ENCODE measurements at places on chromosomes 7 and 10.

- DNase-seq, result no peak
These were observed 136.7 kb downstream of the VIPR2 start for GRCh38 chr7:159007996-159008389.

GRCh38 chr7:25860275-25861163 lies 291.5 kb upstream of the NFE2L3 start:
- no peak for DNase-seq

DNA sequence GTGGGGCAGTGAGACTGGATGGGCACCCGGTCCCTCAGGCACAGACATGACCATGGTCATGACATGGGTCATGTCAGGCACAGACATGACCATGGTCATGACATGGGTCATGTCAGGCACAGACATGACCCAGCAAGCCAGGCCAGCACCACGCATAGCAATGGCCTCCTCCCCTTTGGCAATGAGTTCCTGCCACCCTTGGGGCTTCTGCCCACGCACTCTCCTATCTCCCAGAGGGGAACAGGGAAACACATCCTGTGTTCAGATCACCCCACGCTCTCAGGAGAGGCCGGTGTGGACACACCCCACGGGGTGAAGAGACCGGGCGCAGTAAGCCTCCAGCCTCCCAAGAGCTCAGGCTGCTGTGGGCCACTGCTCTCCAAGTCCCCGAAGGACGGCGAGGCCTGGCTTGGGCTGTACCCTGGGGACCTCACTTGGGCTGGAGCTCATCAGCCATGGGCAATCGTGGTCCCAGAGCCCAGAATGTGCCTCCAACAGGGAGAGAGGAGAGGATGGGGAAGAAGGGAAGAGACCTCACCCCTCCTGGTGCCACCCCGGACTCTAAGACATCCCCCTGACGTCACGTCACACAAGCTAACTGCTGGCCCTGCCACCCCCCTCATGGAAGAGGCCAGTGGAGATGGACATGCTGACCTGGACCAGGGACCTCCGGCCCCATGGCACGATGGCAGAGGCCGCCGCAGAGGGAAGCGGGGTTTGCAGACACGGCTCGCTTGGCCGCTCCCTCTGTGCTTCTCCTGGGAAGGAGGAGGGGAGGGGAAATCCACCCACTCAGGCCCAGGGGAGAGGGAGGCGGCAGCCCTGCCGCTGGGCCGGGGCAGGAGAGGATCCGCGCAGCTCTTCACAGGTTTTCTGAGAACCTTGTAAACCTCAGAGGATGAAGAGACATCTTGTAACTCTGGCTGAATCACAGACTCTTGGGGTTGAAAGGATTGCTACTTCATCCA lies 269.6 kb downstream of the ELFN1 start:
- DNase-seq, result no peak

DNA sequence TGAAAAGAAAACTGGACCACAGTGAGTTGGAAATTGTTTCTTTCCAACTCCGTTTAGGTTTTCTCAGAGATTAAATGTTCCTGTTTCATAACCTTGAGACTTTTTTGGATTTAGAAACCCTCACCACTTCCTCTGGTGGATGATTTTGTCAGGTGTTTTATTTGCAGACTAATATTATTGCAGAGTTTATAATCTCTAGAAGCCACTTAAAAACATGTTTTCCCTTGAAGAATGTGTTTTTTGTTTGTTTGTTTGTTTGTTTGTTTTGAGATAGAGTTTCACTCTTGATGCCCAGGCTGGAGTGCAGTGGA lies 520 bp upstream of the MICU1 start:
- DNase-seq, result no peak

- DNase-seq, result no peak
These were observed 6.0 kb downstream of the ATP6V1F start for GRCh38 chr7:128868624-128869137.

DNA sequence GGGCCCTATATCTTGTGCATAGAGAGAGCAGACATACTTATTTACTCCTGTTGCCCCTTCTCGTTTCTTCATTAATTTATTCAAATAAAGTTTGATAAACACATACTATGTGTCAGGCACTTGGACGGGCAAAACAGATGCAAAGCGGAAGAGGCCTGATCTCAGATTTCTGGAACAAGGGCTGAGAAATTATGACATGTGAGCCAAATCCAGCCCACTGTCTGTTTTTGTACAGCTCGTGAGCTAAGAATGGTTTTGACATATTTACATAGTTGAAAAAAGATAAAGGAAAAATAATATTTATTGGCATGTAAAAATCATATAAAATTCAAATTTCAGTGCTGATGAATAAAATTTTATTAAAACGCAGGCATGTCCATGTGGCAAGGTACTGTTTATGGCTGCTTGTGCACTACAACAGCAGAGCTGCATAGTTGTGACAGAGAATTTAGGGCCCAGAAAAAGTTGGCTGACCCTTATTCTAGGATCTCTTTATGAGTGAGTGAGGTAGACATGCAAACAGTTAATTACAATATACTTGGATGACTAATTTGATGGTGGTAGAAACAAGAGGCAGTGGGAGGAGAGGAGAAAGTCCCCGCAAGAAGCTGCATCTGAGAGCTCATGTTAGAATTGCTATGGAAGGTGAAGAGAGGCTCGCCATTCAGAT lies 68.1 kb upstream of the ITPRID1 start:
- DNase-seq, result no peak

- DNase-seq, result no peak
These were observed 5.8 kb downstream of the KIAA1217 start for GRCh38 chr10:24214762-24215161.

DNA sequence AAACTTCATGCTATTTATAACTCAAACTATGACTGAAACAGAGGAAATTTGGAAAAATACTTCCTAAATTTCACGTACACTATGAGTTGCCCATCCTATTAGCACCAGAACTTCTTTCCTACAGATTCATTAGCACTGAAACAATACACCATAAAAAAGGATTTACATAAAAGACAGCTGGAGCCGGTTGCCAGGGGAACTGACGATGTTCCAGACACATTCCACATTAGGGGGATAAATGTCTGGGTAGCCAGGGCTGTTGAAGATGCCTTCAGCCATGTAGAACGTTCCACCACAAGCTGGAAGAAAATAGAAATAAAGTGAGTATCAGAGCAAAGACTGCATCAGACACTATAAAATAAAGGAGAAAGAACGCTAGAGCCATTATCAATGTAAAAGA lies 129.8 kb upstream of the RSU1 start:
- DNase-seq, result no peak

All from activated CD4-positive, alpha-beta T cell treated with anti-CD3 and anti-CD28 coated beads for 4 hours (primary cell).